GM10248 (cell line): ENCODE measurements at places on chromosomes 2 and 18.
A peak's percentile ranks its signal among the peaks of the same experiment; 100 is the strongest.

DNA sequence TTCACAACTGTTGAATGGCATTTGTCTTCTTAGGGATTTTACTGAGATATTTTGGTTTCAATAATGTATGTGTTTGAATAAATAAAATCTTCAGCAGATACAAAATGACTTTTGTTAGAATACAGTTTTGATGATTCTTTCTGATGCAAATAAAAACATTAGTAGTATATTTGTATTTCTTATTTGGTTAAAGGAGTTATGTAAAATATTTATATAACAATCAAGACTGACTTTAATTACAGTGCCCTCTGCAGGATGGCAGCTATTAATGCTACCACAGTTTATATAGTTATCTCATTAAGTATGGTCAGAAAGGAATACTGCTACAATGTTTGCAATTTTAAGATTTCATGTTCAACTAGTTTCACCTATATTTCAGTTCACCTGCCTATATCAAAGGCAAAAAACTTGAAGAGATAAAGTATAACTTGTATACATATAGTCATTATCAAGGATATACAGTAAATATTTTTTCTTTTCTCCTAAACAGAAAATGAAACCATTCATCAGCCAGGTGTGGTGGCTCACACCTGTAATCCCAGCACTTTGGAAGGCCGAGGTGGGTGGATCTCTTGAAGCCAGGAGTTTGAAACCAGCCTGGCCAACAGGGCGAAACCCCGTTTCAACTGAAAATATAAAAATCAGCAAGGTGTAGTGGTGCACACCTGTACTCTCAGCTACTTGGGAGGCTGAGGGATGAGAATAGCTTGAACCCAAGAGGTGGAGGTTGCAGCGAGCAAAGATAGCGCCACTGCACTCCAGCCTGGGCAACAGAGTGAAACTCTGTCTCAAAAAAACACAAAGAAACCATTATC lies 19.8 kb downstream of the ARL5A start:
- DNase-seq, result peak; percentile 23

GRCh38 chr2:143524559-143525401 lies 395.6 kb downstream of the ARHGAP15 start:
- DNase-seq, result no peak

DNA sequence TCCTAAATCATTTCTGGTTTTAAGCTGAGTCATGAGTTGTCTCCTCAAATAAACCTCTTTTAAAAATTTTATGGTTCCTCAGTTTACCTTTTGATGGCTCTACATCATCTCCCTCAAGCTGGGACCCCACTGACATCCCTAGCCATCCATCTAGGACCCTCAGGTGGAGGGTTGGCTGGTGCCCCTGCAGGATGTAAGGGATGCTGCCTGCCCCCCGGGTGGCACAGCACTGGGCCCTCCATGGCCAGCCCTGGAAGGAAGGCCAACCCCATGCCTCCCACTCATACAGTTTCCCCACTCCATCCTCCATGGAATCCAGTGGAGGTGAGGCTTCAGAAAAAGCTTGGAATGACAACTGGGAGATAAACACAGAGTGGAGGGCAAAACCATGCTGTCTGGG lies 17.2 kb upstream of the GPC1 start:
- DNase-seq, result no peak

- DNase-seq, result no peak
Measured at GRCh38 chr18:35271656-35272055, 18.4 kb downstream of the ZSCAN30 start.

DNA sequence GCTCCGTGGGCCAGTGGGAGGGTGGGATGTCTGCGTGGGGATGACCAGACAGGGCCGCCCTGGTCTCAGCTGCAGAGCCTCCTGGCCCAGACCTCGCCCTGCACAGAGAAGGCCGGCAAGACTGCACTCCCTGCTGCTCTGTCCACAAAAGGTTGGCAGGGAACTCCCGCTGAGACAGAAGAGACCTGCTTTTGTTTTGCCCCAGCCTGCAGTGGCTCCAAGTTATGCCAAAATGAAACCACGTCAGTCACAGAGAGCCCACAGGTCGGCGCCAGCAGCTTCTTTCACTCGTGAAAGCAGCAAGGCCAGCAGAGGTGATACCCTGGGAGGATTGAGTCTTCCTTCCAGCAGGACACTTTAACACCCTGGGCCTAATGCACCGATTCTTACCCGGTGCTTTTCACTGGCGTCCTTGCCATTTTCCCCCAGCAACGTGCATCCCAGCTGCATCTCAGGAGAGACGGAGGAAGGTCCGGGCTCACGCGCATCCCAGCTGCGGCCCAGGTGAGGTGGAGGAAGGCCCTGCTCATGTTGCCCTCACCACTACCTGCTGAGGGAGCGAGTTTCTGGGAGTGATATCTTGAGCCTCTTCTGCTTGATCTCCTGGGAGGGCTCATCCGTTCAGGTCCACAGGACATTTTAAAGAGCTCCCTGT lies 22.1 kb upstream of the CTDP1 start:
- DNase-seq, result no peak

- DNase-seq, result peak; percentile 70
Measured at GRCh38 chr2:37414470-37414949, 70.1 kb downstream of the QPCT start.

- DNase-seq, result peak; percentile 53
Measured at GRCh38 chr2:76599732-76600368, 889.1 kb upstream of the GCFC2 start.

- DNase-seq, result no peak
Measured at GRCh38 chr2:1150724-1151511, 200.3 kb downstream of the SNTG2 start.
